Activated gamma-delta T cell treated with Interleukin-2 at 50 U/mL for 16 hours (primary cell): ENCODE measurements at places on chromosomes 1 and 21.

GRCh38 chr1:33219886-33220661 lies 36.2 kb upstream of the ZNF362 start:
- no peak for DNase-seq

GRCh38 chr21:15566703-15567102 lies 163.1 kb upstream of the USP25 start:
- DNase-seq: no peak

GRCh38 chr1:25735956-25736529 lies 64.0 kb upstream of the SELENON start:
- DNase-seq: no peak

DNA sequence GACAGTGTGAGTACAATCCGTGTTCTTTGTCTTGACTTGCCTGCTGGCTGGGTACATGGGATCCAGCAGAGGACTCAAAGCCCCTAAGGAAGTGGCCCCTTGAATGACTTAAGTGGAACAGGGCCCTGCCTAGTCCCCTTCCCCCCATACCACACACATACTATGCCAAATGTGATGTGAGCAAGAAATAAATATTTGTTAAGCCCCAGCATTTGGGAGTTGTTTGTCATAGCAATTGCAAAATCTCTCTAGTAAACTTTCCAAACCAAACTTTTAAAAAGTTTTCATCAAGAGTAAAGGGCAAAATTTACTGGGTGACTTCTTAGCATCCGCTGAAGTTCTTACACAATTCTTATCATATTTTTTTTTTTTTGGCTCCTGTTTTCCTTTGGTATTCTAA lies 32.5 kb upstream of the CACHD1 start:
- DNase-seq: no peak

DNA sequence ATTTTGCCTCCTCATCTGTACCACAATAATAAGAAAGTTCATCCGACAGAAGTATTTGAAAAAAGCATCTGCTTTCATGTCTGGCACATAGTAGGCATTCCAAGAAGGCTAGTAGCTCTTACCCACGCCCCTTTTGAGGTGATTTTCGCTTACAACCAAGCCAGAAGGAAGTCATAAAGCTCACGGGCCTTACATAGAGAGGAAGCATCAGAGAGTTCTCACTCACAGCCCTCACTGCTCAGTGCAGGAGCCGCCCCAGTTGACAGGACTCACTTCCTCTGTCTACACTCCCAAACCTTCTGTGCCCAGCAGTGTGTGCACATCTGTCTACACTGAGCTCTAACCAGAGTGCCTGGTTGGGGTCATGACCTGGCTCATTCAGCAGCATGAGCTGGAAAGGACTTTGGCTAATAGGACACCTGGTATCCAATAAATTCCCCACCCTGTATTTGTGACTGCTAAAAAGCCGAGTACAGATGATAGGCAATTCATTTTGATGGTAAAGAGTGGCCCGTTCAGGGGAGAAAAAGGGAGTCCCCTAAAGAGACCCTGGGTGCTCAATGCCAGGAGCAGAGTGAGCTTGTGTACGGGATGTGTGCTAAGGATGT lies 36.8 kb upstream of the DUSP10 start:
- peak; percentile 30 for DNase-seq

DNA sequence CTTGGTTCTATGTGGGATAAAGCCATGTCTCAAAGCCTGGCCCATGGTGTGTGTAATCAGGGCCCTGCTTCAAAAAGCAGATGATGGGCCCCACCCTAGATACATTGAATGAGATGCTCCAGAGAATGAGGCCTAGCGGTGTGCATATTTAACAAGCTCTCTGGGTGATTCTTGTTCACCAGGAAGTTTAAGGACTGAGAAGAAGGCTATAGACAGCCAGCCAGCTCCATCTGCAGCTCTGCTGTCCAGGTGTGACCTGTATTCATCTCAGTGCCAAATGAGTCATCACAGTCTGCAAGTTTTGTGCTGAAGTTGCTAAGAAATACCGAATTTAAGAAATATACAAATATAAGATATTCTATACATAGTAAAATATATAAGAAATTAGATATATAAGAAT lies 182.0 kb upstream of the RUNX1 start:
- DNase-seq: no peak
